H1 (cell line): ENCODE measurements at places on chromosomes 3 and 15.

DNA sequence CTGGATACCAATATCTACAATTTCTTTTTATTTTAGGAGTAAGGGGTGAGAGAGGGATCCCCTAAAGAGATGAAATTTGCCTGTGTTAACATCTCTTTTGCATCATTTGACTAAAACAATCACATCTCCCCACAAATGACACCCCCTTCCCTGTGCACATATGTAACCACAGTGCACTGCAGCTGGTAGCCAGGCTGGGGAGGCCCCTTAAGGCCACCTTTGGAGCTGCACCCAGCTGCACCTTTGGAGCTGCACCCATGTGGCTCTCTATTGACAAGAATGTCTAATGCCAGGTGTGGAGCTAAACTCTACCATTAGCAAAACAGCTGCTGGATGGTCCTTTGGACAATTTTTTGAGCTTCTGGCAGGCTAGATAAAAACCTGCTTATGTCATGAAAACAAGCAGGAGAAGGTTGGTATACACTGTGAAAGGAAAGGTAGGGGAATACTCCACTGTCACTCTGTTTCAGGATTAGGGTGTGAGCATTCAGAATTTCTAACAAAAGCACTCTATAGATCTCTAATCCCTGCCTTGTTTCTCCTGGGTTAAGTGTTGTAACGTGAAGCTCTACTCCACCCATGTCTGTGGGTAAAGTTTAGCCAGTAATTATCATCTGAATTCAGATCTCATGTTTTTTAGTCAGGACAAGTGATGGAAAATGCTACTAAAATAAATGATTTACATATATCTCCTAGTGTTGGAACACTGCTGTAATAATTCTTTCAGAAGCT, 52.1 kb downstream of the TFG start:
- no peak for DNase-seq

DNA sequence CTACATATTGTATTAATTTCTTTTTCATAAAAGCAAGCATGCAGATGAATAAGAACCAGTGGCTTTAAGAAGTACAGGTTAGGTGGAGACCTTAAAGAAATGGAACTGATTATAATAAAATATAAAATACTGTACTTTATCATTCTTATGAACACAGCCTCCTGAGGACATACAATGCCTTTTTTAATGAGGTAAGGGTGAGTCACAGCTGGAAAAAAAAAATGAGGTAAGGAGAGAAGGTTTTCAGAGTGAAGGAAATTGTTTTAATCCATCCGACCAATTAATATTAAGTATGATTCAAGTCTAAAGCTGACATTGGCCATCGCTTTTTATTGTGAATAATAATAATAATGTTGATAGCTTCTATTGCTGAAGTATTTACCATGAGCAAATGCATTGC, 170.3 kb upstream of the SOX2 start:
- no peak for DNase-seq

DNA sequence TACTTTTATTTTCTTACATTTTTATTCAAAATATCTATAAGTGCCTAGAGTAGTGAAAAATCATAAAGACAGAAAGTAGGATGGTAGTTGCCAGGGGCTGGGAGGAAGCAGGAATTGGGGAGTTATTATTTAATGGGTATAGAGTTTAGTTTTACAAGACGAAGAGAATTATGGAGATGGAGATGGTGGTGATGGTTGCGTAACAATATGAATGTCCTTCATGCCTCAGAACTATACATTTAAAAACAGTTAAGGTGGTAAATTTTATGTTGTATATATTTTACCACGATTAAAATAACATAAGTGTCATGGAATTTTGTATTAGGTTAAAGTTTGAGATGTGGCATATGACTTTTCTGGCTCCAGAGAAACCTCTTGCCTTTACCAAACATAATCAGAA, 171.4 kb downstream of the MYRIP start:
- no peak for DNase-seq

DNA sequence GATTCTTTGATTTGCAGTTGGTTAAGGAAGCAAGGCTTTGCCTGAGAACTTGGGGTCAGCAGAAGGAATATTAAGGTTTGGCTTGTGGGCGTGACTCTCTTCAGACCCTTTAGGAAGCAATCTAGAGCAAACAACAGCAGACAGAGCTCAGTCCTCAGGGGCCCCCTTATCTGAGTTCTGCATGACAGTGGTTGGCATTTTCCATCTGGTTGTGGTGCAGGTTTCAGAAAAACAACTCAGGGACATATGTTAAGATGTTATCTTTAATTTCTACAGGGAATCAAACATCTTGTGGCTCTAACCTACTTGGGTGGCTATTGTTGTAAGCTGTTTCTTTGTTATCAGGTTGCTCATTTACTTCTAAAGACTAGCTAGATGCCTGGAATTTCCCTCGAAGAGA, 141.4 kb downstream of the VPS8 start:
- no peak for DNase-seq

GRCh38 chr3:42612928-42613327, 12.4 kb downstream of the NKTR start:
- no peak for DNase-seq

GRCh38 chr15:64500695-64501395, 40.5 kb downstream of the ZNF609 start:
- DNase-seq: no peak

DNA sequence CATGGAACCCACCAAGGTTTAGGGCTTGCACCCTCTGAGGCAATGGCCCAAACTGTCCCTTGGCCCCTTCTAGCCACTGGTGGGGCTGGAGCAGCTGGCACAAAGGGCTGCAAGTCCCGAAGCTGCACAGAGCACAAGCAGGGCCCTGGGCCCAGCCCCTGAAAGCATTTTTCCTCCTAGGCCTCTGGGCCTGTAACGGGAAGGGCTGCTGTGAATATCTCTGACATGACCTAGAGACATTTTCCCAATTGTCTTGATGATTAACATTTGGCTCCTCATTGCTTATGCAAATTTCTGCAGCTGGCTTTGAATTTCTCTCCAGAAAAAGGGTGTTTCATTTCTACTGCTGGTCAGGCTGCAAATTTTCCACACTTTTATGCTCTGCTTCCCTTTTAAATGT, 151.5 kb upstream of the CADPS start:
- DNase-seq: no peak

DNA sequence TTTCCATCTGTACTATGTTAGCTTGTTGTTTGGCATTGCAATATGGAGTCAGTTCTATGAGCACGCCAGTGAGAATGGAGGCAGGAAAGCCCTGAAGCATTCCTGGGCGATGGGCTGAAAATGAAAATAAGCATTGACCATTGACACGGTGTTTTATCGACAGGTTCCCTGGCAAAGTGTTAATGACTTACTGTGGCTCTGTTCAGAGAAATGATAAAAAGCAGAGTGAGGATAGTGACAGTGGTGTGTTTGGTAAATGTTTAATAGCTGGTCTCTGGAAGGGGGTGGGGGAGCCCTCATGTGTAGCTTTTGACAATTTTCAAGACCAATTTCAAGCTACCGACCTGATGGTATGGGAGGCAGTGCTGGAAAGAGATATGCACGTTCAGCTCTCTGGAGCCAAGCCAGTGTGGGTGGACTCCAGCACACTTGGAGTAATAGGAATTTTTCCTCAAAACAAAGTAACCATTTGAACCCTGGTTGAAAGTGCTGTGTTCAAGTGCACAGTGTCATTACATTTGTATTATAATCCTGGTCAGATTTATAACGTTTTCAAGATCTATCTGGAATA, 341.7 kb upstream of the ROBO2 start:
- no peak for DNase-seq

DNA sequence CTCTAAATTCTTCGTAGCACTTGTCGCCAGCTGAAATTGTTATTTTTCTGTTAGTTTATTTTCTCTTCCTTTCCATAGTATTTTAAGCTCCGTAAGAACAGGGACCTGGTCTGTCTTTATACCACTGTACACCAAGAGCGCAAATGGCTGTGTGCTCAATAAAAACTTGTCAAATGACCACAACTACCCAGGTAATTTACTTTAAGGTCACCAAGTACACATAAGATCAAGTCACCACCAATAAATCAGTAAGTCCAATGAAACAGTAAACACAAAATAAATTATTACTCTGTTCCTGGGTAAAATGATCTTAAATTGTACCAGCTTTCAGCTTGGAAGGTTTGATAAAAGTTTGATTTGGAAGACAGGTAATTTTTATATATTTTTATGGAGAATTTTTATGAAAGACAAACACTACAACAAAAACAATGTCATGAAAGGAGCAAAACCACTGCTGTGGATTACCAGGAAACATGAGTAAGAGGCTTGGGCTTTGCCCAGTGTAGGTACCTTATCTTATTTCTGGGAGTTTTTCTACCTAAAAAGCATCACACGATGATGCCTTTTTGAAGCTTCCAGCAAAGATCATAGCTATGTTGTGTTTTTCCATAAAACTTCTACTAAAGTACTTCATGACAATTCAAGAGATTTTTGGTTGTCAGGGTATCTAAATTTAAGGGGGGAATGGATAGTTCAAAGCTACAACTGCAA, 406.8 kb downstream of the SHQ1 start:
- no peak for DNase-seq

DNA sequence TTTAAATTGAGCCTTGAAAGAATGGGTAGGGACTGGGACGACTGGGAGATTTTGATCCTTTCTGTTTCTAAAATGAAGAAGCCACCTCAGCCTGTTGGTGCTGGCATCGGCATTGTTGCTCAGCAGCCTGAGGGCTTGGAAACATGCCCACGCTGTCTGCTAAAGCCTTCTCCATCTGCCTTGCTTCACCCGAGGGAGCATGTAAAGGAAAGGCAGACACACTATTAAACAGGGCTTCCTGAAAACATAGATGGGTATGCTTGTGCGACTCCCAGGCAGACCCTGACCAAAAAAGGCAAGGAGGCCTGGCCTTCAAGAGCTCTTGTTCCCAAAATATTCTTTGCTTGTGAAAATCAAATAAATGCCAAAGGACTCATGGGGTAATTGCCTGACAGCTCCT, 84.2 kb upstream of the SLC4A7 start:
- no peak for DNase-seq

- DNase-seq: no peak
These were observed 11.9 kb downstream of the TAGLN3 start for GRCh38 chr3:112010636-112011035.

- no peak for DNase-seq
These were observed 44.9 kb downstream of the IL1RAP start for GRCh38 chr3:190558796-190559195.

GRCh38 chr3:57983734-57984518, 24.3 kb upstream of the FLNB start:
- DNase-seq: no peak

DNA sequence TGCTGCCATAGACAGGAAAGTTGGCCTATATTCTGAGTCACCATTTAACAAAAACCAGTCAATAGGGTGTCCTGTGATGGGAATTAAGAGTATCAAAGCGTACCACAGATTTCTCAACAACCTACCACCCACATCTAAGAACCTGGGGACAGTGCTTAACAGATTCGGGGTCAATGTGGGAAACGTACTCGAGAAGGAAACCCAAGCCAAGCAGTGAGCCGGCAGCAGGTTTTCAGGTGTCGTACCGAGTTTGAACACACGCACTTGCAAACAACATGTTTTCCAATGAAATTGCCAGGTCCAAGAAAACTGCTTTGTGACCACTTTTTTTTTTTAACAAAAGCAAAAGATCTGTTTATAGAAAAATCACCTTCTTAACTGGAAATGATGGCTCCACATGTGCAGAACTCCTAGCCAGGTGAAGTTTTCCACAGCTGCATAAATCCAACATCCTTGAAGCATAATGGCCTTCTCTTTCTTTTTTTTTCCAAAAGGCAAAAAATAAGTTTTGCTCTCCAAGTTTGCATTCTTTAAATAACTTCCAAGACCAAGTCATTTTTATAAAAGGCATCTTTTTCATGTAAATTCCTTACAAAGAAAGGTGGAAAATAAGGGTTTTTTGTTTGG, 45.7 kb downstream of the ADAMTS17 start:
- no peak for DNase-seq

GRCh38 chr3:72814308-72814707, 33.9 kb downstream of the SHQ1 start:
- DNase-seq: no peak

DNA sequence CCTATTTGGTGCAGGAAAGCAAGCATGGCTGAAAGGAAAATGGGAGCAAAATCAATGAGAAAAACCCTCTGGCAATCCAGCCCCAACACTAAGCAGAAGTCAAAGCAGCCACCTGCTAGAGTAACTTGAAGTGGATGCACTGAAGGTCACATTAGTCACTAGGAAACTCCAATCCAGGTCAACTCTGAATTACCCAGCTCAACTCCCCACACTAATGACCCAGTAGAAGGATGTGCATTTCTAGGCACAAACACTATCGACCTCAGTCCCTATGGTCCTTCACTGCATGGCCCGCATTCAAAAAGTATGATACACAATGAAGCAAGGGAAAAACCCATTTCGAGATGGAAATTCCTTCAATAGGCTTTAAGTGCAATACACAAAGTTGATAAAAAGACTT, 80.6 kb downstream of the RAD18 start:
- DNase-seq: no peak

DNA sequence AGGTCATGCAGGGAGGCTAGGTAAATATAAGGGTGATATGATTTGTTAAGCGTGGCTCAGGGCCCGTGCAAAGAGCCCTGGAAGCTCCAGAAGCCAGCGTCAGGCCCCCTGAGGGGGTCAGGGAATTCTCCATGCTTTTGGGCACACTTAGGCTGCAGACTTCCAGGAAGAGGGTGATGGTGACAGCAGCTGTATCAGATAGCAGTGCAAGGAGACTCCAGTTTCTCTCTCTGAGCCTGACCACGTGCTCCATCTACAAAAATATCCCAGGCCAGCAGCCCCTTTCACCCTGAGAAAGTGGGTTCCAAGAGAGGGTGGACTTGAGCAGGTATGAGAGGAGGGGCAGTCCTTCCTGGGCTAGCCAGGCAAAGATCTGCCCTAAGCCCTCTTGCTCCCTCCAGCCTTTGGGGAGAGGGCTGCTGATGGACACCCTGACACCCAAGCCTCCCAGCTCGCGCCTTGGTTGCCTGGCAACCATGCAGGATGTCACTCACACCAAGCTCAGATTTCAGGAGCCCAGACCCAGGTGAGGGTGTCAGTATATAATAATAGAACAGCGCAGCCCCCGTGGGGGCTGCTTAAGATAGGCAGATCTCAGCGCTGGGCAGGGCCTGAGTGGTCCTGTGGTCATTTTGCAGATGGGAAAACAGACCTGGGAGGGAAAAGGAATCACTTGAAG, 35.8 kb downstream of the ATP2B2 start:
- no peak for DNase-seq

GRCh38 chr15:45093013-45093412, 21.0 kb downstream of the DUOX2 start:
- DNase-seq: no peak
